Subcutaneous preadipocyte (primary cell): ENCODE measurements at places on chromosomes 3 and 15. TPM values are rescaled to one million over a fixed set of nuclear protein-coding genes. Genes with fewer than 3 reads are reported as not detected.

Gene SAMD7
- total RNA-seq = not detected in 2 replicates

Gene DPH3
- 16.5 and 17.6 TPM in 2 replicates for total RNA-seq

Gene NT5DC2
- total RNA-seq = 44.5 and 52.8 TPM in 2 replicates

Gene ZNF80
- total RNA-seq = not detected in 2 replicates

Gene SLC28A1
- not detected in 2 replicates for total RNA-seq

Gene ALDH1A2
- total RNA-seq = 2.9 and 4.7 TPM in 2 replicates

Gene MB21D2
- 2.9 and 6.5 TPM in 2 replicates for total RNA-seq

Gene PRSS50
- not detected in 2 replicates for total RNA-seq

Gene RLBP1
- not detected in 2 replicates for total RNA-seq
